ENCODE measurements at places on chromosomes 16 and 17.

DNA sequence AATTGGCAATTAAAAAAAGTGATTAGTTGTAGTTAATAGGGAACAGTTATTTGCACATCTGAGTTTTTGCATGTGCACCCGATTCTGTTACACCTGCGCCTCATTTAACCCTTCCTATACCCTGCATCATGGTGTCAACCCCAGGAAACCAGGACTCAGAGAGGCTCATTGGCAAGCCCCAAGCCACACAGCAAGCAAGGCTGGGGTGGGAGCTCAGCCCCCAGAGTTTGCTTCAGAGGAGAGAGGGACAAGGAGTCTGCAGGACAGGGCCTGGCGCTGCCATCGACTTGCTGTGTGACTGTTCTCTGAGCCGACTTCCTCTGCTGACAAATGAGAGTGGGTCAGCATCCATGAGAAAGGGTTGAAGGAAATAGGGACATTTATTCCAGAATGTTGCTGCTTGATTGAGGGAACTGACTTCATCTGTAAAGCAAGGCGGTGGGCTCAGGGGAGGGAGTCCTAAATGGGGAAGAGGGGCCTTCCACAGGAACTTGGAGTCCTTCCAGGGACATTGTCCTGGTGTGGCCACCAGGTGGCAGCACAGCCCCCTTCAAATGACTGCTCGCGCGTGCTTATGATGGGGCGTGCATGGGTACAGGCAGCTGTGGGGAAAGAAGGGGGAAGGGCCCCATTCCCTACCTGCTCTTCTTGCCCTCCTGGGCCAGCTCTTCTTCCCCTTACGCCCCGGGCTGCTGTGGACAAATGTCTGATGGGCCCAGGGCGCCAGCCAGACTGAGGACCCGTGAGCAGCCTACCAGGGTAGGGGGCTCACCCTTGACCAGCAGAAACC lies 51.6 kb downstream of the NT5M start:
- peak; percentile 85 for DNase-seq

DNA sequence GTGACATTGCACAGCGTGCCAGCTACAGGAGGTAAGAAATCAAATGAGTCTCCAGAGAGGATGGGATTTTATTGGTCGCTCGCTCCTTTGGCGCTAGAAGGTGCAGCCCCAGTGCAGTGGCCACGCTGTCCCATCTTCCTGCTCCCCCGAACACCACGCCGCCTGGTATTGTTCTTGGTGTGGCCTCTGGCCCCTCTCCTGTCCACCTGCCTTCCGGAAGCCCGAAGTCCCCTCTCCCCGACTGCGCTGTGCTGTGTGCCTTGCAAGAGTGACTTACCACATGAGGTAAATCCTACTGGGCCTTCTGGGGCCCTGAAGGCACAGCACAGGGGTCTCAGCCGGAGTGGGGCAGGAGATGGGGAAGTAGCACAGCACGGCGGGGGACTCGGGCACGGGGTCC lies 58.2 kb downstream of the MARCHF10 start:
- no peak for DNase-seq

- DNase-seq: no peak
Observed at GRCh38 chr17:41967141-41967920, 736 bp downstream of the CNP start.

DNA sequence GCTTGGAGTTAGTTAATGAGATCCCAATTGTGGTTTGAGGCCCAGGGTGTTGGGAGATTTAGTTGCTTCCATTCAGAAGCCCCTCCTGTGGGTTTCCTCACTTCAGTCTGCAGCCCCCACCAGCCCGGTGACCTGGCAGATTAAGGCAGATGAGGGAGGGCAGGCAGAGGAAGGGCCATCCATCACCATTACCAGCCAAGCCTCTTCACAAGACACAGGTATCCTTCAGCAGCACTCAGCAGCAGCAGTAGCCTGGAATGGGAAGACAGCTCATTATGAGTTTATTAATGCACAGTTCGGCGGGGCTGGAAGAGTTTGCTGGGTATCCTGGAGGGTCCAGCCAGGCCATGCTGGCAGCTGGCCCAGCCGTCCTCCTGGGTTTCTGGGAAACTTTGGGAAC lies 90.0 kb upstream of the GPRC5B start:
- no peak for DNase-seq

- no peak for DNase-seq
Observed at GRCh38 chr16:53372992-53373871, 61.0 kb upstream of the RBL2 start.

GRCh38 chr17:48997103-48997826 lies at the start of gene IGF2BP1:
Gene IGF2BP1, plus strand, starts transcription at chr17:48997385. Its CDS starts 361 bp downstream, at chr17:48997746.
- no peak for DNase-seq

GRCh38 chr17:80811181-80812105 lies 180.2 kb upstream of the CHMP6 start:
- no peak for DNase-seq

GRCh38 chr16:26818393-26818792 lies 248.3 kb upstream of the C16orf82 start:
- no peak for DNase-seq

- DNase-seq: peak; percentile 42
Observed at GRCh38 chr17:77364381-77364911, 223.7 kb downstream of the SEC14L1 start.

- no peak for DNase-seq
Observed at GRCh38 chr17:57062865-57063264, 22.2 kb upstream of the AKAP1 start.

DNA sequence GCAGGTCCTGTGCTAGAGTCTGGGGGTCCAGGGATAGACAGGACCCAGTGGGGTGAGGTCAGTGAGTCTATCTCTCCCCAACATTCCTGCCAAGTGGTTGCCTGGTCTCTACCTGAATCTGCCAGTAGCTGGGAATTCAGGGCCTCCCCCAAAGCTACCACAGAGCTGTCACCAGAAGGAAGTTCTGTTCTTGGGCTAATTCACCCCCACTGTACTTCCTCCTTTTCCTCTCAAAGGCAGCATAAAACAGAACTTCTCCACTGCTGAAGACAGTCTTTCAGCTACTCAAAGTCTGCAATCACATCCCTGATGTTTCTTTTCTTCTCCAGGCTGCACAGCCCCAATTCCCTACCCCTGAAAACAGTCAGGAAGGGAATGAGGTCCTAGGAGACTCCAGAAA lies 8.7 kb downstream of the CAMTA2 start:
- peak; percentile 75 for DNase-seq

GRCh38 chr16:78932355-78932943 lies 668.1 kb downstream of the MAF start:
- no peak for DNase-seq

- no peak for DNase-seq
Observed at GRCh38 chr16:24523569-24523968, 15.8 kb upstream of the RBBP6 start.

Measured in inflammatory macrophage (primary cell).